ENCODE measurements at places on chromosomes 6 and 20.

GRCh38 chr6:33064723-33065122, 8.7 kb downstream of the HLA-DPA1 start:
- DNase-seq = no peak

GRCh38 chr6:108945681-108946159, 97.5 kb downstream of the ARMC2 start:
- peak; percentile 69 for DNase-seq

- DNase-seq = no peak
Observed at GRCh38 chr6:83371423-83371822, 59.4 kb downstream of the ME1 start.

- peak; percentile 61 for DNase-seq
Observed at GRCh38 chr6:57173056-57173885, 1.1 kb downstream of the BAG2 start.

GRCh38 chr6:87918461-87918941, 129.1 kb upstream of the SPACA1 start:
- no peak for DNase-seq

- peak; percentile 63 for DNase-seq
Observed at GRCh38 chr20:22576733-22577514, 7.4 kb downstream of the FOXA2 start.

GRCh38 chr6:47669684-47670513, 28.5 kb upstream of the ADGRF4 start:
- peak; percentile 93 for DNase-seq

- DNase-seq = no peak
Observed at GRCh38 chr6:6505111-6505510, 83.4 kb upstream of the LY86 start.

- DNase-seq = no peak
Observed at GRCh38 chr6:121201105-121201504, 133.2 kb downstream of the TBC1D32 start.

DNA sequence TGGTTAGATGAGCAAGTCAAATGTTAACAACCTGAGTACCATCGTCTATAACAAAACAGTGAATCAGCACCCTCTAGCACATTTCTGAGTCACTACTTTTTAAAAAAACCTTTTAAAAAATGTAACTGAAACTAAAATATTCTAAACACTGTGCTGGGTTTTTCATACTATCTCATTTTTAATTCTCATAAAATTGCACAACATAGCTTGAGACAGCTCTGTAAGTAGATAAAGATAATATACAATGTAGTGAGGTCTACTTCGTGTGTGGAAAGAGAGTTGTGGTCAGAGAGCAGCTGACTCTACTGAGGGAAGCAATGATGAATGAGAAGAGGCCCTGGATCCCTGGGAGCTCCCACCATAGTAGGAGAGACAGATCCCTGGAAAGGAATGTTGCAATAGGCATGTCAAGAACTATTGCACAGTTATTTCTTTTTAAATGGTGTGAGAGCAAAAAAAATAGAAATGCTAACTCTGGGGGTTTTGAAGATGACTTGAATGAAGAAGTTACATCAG, 13.6 kb upstream of the CALHM6 start:
- no peak for DNase-seq

- peak; percentile 70 for DNase-seq
Observed at GRCh38 chr6:3561725-3562124, 104.9 kb upstream of the SLC22A23 start.

DNA sequence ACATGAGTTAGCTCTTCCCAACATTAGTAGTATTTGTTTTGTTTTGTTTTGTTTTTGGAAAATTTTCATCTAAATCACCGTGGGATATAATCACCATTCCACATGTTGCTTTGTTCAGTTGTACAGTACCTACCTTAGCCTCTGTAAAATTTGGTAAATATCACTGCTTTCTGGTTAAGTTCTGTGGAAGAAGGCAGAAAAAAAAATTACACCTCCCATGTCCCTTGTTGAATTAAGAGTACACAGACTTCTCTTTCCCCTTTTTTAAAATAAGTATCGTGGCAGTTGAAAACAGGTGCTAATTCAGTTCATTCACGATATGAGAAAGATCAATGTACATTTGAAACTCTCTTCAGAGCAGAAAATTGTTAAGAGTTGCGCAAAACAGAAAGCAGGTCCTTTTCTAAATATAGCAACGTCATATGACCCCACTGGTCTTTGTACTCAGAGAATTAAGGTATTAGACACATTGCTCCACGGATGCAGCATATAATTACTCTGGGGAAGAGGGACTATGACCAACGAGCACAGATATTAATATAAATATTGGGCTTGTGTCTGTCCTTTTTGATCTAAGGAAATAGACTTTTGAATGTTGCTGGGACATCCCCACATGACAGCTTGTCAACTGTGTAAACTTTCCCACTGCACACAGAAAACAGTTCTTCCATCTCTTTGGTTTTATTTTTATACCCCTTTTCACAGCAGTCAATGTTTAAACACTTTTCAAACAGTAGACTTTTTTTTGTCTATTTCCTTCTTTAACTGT, 58.6 kb upstream of the ZNF217 start:
- no peak for DNase-seq

DNA sequence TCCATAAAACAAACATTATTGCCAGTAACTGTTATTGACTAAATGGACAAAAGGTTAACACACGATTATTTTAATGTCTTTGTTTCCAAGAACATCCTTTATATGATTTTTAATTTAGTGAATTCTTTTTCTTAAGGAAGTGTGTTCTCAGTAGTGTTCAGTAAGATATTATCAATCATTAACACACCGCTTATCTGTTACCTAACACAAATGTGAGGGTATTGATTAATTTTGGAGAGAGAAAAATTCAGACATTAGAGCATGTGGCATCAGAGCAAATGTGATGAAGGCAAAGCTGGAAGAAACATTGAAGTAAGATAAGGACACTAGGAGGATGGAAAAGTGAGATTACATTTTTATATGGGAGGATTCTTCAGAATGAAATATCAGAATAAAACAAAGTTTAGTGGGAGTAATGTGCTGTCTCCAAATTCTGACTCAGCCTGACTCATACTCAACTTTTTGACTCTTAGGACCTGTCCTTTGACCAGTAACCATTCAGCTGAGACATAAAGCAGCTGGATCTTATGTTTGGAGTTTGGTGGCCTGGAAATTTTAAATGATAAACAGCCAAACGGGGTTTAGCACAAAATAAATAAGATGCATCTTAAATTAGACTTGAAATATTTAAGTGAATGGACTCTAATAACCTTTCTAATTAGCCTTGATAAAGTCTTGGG, 348.6 kb downstream of the CD109 start:
- no peak for DNase-seq

DNA sequence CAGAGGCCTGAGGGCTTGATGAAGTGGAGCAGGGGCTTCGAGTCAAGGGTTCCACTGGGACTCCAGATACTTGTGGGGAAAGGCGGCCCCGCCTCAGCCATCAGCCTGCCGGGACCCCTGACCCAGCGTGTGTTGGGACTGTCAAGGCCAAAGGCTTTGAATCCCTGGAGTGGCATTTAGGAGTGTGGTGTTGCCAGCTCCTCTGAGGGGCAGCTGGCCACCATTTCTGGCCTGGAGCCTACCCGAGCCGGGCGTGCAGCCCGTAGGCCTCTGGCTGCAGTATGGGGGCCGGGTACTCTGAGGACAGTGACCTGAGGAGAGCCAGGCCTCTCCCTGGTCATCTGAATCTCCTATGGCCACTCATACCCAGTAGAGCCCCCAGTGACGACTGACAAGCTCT, 40.0 kb downstream of the RRBP1 start:
- DNase-seq = no peak

GRCh38 chr6:44042989-44043478, 84.2 kb downstream of the MRPL14 start:
- DNase-seq = no peak

DNA sequence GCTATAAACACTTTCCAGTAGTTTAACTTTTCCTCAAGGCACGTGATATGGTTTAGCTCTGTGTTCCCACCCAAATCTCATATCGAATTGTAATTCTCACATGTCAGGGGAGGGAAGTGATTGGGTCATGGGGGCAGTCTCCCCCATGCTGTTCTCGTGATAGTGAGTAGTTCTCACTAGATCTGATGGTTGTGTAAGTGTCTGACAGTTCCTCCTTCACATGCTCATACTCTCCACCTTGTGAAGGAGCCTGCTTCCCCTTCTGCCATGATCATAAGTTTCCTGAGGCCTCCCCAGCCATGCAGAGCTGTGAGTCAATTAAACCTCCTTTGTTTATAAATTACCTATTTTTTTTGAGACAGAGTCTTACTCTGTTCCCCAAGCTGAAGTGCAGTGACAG, 127.9 kb downstream of the DTNBP1 start:
- no peak for DNase-seq
